ENCODE measurements at places on chromosomes 4 and X. TPM values are rescaled to one million over a fixed set of nuclear protein-coding genes. Genes with fewer than 3 reads are reported as not detected.

CLNK gene
- not detected for total RNA-seq

PROM1 gene
- 21.6 TPM for total RNA-seq

DNA sequence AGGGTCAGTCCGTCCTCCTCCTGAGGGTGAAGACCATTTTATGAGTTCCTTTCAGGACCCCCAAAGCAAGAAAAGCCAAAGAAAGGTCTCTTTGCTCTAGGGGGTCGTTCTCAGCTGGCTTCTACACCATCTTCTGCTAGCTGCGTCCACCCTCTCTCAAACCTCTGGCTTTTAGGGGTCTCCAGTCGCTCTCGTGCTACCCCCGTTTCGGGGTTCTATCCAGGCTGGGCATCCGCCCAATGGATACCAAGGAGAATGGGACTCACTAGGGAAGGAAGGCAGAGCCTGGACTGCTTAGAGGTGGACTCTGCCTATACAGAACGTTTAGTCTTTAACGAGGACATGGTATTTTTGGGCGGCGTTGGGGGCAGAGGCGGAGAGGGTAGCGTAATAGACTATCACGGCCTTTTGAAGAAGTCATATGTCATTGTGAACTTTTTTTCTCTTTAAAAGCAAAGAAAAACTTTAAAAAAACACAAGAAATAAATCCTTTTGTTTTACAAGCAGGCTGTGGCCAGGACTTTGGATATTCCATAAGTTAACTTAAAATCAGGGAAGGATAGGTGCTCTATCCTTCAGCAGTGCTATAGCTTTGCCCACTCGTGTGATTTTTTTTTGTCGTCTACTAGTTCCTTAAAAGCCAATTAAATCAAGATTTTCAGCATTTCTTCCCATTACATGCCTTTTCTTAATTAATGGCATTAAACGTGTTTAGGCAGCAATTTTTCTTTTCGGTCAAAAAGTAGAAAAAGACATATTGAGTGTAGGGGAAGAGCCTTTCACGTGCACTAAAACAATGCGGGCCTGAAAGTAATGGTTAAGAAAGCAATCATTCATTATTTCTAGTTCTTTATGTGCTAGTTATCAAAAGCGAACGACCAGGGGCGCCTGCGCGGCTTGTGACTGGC, 7.2 kb upstream of the PITX2 start:
- DNase-seq: no peak

DNA sequence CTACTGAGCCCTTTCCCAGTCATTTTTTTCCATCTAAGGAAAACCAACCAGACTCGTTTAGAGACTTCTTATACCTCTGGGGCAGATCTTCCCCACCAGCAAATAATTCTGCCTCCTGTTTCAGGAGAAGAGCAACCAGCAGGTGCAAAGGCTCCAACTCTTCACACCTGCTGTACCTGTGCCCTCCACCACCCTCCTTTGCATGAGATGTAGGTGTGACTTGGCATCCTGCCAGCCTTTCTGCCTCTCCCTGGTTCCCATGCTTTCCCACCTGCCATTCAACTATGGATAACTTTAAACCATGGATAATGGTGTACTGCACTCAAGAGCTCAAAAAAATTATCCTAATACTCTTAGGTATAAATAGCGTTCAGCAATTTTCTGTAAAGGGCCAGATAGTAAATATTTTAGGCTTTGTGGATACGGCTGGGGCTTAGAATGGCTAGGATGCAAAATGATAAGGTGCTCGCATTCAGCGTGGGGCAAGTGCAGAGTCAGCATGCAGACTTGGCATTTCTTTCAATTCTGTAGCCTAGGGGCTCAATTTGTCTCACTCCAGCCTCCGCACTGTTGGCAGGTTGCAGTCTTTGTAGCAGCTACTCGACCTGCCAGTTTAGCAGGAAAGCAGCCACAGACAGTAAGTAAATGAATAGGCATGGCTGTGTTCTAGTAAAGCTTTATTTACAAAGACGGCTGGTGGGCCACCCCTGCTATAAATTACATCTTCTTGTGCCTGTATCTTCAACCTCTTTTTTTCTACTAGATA, 79.8 kb downstream of the HCCS start:
- no peak for DNase-seq

DNA sequence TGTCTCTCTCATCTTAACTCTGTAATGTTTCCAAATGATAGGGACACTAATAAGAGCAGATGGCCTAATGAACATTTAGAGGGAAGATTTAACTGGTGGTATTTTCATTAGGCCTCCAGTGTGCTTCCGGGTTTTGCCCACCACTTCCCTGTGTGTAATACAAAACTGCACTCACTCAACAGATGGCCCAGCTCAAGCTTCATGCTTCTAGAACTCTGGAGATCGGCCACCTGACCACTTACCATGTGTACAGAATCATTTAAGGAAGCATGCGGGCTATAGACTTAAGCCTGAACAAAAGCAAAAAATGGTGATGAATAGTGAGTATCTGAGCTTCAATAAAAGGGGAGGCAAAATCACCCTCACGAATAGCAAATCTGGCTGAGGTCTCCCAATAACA, 89.3 kb downstream of the SH2D1A start:
- DNase-seq: no peak
